ENCODE measurements at places on chromosomes 7 and 10.
A peak's percentile ranks its signal among the peaks of the same experiment; 100 is the strongest.

DNA sequence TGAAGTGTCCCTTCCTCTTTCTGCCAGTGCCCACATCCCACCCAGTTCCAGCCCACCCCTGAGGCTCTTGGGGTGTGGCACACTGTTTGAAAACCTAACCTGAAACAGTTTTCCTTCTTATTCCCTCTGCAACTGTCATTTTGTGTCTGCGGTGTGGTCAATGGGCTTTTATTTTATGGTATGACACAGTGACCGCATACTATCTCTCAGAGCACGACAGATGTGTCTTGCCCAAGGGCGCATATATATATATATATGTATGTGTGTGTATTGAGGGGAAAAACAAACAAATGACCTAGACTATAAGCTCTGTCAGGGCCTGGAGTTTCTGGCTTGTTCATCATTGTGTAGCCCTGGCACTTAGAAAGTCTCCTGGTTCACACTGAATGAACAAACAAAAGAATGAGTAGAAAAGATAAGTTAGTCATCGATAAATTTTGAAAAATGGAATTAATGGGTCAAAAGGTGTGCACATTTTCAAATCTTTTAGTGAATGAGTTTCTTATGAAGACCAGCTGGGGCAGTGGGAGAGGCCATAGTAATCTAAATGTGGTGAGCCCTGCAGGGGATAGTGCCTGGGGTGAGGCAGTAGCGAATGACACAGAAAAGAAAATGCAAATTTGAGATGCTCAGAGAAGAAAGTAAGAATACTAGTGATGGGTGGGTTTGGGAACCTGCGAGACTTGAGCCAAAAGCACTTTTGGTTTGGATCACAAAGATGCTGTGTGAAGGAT is 198.4 kb downstream of the SNX10 start:
- no peak for DNase-seq

DNA sequence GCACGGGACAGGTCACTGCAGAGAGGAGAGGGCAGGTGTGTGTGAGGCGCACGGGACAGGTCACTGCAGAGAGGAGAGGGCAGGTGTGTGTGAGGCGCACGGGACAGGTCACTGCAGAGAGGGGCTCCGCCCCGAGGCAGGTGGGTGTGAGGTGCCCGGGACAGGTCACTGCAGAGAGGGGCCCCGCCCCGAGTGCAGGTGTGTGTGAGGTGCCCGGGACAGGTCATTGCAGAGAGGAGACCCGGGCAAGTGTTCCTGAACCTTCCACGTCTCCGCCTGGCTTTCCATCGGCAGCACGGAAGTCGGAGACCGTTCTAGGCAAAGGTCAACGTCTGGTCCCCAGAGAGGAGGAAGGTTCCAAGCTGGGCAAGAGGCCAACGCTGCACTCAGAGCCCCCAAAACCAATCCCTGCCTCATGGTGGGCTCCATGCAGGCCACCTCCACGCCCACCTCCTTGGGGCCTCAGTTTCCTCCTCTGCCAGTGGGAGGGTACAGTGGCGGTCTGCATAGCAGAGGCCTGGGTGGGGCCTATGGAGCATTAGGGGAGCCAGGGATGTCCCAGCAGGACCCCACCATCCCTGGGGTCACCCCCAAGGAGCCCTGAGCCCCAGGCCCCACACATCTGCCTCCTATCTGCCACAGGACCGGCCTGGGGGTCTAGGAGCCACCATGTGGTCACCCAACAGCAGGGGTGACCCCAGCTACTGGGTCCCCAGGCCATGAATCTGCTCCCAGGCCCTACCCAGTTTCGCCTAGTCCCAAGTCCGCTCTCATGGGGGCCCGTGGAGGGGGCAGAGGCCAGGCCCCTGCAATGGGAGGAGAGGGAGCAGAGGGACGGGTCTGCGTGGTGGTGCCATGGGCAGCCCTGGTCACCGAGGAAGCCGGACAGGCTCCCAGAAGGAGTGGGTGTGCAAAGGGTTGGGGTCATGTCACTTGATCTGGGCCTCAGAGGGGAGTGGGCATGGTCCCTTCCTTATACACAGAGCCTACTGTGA is 57.0 kb downstream of the STK32C start:
- no peak for DNase-seq

DNA sequence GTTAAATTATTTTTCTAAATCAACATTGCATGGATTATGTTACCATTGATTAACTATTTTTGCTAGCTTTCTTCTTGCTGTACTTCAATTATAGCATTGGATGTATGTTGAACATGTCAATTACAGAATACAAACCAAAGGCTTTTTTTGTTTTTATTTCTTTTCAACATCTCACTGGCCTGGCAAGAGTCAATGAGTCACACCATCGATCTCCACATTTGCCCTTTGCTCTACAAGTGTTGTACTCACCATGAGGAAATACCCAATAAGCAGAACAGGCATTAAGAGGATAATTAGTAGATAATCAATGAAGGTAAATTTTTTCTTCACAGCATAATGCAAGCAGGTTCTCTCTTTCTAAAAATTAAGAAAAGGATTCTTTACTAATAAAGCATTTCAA is 23.3 kb downstream of the ANKRD22 start:
- DNase-seq, result no peak

- DNase-seq, result no peak
Observed at GRCh38 chr7:29077176-29077575, 69.2 kb downstream of the CPVL start.

GRCh38 chr7:77759294-77759889 is 38.8 kb downstream of the TMEM60 start:
- DNase-seq, result peak; percentile 91

DNA sequence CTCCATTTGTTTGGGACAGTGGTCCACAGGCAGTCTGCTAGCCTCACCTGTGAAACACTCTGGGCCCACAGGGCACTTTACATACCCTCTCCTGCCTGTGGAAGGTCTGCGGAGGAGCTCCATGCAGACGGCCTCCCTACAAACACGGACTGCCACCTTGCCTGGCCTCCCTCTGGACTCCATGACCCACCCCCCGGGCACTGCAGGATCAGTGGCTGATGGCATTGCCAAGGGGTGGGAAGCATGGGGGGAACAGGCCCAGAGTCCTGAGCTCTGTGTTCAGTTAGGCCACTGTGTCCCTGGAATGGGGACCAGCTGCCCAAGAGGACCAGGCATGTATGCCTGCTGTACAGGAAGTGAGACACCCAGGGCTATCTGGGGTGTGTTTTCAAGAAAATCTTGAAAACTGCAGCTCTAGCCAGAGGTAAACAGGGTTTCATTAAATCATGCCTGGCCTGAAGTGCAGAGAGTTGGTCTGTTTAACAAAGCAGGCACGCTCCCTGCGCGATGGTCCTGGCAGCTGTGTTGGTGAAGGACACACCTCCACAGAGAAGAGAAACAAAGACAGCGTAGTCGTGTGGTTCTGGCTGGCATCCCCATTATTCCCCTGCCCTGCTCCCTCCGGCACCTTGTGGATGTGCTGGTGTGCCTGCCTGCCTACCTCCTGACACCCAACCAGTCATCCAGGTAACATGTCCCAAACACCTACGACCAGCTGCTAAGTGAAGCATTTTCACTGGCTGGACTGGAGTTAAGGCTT is 470.8 kb upstream of the ZMIZ1 start:
- no peak for DNase-seq

DNA sequence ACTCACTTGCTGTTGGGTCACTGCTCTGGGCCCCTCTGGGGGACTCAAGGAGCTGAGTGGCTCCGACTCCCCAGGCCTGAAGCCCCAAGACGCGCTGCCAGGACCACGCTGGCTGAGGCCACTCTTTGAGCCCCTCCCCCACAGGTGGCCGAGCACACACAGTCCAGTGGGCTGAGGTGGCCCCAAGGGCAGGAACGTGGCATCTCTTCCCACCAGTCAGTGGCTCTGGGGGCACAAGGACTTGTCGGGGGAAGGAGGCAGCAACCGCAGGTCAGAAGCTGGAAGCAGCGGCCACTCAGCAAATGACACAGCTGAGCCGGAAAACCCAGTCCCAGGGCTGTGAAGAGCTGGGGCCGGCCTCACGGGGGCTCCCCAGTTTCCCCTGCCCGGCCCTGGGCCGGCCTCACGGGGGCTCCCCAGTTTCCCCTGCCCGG is 24.1 kb downstream of the GRIFIN start:
- no peak for DNase-seq

DNA sequence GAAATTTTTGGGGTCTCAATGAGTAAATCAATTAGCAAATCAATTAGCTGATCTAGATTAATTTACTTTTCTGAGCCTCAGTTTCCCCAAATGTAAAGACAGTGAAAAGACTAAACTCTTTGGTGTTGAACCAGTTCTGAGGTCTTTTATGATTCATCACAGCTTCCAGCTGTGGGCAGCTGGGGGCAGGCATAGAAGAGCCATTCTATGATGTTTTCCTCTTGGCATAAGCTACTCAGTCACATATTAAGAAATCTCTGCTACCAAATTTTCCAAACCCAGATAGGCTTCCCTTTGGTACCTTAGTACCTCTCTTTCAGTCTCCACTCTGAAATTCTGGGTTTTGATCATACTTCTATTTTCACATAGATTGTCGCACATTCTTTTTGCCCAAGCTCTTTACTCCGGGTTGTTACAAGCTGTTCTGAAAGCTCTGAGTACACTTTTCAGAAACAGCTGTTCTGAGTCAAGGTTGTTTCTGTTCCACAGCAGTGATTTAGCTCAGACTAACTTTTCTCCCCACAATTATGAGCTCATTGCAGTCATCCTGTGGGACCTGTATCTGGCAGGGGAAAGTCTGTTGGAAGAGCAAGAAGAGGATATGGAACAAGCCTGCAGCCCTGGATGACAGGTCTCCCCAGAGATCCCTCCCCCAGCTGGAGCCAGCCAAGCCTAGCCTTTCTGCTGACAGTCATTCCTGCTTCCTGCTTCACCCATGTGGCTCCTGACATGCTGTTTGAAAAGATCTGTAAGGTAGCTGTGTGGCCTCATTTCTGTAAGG is 599.6 kb upstream of the GHITM start:
- DNase-seq, result no peak

GRCh38 chr10:99852481-99853213 is 70.2 kb downstream of the ABCC2 start:
- no peak for DNase-seq

DNA sequence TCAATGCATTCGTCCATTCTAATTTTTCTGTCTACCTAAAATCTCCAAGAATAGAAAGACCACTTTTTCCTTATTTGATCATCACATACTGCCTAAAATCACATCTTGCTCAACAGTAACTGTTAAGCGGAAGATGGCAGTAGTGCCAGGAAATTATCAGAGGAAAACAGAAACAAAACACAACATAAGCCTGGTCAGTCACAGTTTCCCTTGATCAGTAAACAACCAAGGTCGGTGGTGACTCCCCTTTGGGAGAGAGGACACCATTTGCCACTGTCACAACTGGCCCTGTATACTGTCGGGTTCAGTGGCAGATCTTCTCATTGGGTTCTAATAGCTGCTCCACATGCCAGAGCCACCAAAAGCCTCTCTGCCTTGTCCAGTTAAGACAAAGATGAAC is 106.6 kb downstream of the PLXNA4 start:
- no peak for DNase-seq

GRCh38 chr10:73601486-73601921 is 10.4 kb upstream of the USP54 start:
- no peak for DNase-seq

DNA sequence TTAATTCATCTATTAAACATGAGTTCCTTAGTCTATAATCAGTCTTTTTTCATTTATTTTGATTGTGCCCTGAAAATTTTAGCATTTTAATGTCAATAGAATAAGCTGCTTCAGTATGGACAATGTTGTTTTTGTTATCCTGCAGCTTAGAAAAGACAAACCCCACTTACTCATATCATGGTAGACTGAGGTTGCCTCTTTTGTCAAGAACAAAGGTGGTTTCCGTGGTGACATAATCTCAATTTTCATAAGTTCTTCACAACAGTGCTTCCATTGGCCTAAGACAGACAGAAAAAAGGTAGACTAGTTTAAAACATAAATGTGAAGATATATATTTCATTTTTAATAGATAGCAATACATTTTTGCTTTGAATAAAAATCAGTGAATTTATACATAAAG is 69.1 kb downstream of the RTKN2 start:
- no peak for DNase-seq

GRCh38 chr7:12567015-12567414 is 3.5 kb upstream of the SCIN start:
- DNase-seq, result no peak

GRCh38 chr7:94274828-94275227 is 119.9 kb upstream of the COL1A2 start:
- no peak for DNase-seq

GRCh38 chr10:74957285-74957961 is 131.0 kb downstream of the KAT6B start:
- no peak for DNase-seq

DNA sequence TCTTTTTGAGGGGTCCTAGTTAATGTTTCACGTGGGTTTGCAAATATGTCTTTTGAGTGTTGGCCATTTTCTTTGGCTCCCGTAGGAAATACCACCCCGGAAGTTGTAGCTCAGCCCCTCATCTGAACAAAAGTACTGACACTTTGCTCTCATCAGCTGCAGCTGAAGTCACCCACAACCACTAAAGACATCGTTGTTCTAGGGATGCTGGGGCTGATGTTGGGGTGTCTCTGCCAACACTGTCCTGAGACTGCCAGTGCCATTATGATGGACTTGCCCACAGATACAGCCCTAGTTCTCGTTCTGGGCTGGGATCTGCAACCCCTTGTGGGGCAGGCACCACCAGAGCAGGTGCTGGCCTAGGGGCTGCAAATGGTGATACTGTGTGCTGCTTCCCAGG is 82.6 kb upstream of the ARHGAP21 start:
- no peak for DNase-seq

DNA sequence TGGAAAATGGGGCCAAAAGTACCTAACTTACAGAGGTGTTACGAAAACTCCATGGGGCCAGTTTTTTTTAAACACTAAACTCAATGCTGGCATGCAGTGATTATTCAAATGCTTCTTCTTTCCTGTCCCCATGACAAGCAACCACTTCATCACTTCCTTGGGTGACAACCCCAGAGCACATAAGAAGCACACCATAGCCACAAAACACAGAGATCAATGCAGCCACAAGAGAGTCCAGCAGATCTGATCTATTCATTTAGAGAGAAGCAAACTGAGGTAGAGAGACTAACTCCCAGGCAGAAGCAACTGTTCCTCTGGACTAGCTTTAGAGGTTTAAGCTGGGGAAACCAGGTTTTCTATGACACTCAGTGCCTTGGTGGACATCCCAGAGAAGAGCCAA is 180.0 kb downstream of the GRID1 start:
- DNase-seq, result no peak

Data from Karpas-422 (cell line).